Left ventricle myocardium inferior (tissue), 1 donor: ENCODE measurements at places on chromosomes 2 and 18. TPM values are rescaled to one million over a fixed set of nuclear protein-coding genes. Genes with fewer than 3 reads are reported as not detected.

The TIA1 gene
- 45.1 TPM for total RNA-seq

- no peak for DNase-seq
These were observed 50.6 kb downstream of the EPAS1 start for GRCh38 chr2:46347648-46348280.

- DNase-seq = no peak
These were observed 17.9 kb upstream of the ID2 start for GRCh38 chr2:8663997-8664396.

DNA sequence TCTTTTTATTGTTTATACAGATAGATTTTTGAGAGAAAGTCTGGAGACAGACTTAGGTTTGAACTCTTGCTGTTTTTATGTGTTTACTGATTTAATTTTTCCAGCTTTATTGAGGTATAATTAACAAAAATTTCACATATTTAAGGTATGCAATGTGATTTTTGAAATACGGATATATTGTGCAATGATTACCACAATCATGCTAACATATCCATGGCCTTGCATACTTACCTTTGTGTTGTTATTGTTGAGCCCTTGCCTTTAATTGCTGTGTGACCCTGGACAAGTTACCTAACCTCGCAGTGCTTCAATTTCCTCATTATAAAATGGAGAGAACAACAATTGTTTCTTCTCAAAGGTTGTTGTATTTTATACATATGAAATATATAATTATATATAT is 13.9 kb upstream of the RBMS1 start:
- no peak for DNase-seq

The ASIC4 gene
- not detected for total RNA-seq

DNA sequence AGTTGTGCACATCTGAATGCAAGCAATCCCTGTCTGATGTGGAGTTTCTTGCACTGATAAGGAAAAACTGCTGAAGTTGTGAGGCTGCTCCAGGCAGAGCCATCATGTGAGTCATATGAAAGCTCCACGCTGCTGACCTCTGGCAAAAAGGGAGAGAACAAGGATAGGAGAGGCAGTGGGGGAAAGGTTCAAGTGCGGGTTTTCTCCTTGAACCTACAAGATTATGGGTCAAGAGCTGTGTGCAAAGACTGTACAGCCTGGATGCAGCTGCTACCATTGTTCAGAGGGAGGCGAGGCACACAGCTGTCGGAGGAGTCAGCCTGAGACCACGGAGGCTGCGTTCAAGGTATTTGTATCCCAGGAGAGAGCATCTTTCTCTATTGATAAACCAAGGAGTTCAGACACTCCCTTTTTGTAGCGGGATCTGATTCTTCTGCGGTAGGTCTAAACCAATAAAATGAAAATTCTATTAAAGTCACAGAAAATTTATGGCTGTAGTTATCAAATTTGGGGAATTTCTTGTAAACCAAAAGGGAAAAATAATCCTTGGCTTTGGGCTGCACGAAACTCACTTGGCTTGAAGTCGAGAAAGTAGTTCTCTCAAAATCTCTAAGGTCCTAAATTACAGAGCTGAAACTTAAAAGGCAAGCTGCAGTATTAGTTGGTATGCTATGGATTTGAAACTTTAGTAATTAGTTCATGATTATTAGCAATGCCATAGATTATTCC is at the start of gene CDK15:
CDK15 (plus strand) TSS at position 96 of the 729 bp plus-strand sequence; CDS start at position 224, 128 bp downstream.
- no peak for DNase-seq

The TEX44 gene
- total RNA-seq = not detected

DNA sequence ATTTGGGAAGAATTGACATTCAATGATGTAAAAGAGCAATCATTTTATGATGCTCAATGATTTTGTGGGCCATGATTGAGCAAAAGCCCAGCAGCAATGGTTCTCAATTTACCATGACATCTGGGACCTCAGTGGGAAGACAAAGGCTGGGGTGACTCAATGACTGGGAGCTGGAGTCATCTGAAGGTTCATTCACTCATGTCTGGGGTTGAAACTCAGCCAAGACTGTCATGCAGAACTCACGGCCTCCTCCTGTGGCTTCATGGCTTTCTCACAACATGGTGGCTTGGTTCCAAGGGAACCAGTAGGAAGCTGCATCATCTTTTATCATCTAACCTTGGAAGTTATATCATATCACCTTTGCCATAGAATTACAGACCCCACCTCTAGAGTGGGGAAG is 45.1 kb upstream of the CD226 start:
- no peak for DNase-seq

DNA sequence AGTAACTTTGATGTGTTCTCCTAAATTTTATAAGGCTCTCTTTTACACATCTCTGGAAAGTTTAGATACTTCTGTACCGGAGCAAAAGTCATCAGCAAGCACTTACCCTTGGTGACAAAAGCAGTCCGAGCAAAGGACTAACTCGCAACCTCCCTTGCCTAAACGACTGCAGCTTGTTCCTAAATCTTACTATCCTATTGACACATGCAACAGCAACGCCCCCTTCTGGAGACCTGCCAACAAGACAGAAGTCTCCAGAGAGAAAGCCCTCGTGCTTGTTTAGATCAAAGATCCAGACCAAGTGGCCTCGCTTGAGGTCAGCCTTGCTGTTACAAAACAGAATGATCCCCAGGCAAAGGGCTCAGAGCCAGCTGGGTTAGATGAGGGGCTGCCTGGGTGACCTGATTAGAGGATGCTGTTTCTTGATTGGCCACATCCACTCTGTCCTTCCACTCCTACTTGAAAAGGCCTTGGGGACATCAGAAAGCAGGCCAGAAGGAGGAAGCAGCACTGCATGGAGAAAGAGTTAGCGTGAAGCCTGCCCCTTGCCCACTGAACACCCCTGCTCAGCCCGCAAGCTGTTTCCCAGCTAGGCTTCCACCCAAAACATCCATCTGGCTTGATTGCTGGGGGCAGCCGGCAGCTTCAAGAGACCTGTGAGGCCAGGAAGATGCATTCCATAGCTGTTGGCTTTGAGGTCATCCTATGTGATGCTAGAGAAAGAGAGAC is 94.3 kb downstream of the HNRNPLL start:
- DNase-seq = peak; percentile 87

GRCh38 chr2:181574321-181574720 is 82.6 kb downstream of the CERKL start:
- no peak for DNase-seq

The MBD5 gene
- total RNA-seq = 21.9 TPM

DNA sequence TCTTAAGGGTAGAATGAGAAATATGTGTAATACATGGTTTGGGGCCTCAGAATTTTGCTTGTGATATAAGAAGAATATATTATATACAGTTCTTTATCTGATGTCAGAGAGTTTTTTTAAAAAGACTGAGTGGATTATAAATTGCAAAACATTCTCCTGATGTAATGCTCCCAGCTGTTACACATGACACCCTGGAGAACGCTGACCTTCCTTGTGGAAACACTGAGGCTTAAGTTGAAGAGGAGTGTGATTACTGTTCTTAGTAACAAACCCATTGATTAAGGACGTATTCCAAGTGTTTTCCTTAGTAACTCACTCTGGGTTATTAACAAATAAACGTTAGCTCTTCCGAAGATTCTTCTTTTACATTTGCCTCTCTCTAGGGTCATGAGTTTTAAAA is 1069.3 kb upstream of the CNTNAP5 start:
- DNase-seq = no peak

The EGR4 gene
- not detected for total RNA-seq

GRCh38 chr2:12217175-12217574 is 470.7 kb downstream of the LPIN1 start:
- no peak for DNase-seq

The EIPR1 gene
- total RNA-seq = 12.2 TPM

DNA sequence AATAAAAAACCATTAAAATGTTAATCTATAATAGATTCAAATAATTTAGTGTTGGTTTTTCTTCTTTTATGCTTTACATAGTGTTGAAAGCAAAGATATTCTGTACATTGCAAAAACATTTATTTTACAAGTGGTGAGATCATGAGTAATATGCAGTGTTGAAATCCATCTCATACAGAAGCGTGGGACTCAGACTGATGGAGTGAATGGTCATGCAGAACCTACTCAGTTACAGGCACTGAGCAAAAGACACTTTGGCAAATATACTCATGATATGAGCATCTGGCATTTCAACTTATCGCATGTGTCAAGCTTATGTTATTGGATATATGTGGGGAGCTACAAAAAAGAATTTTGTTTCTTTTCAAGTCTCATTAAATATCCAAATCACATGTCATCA is 620.2 kb upstream of the NETO1 start:
- no peak for DNase-seq

DNA sequence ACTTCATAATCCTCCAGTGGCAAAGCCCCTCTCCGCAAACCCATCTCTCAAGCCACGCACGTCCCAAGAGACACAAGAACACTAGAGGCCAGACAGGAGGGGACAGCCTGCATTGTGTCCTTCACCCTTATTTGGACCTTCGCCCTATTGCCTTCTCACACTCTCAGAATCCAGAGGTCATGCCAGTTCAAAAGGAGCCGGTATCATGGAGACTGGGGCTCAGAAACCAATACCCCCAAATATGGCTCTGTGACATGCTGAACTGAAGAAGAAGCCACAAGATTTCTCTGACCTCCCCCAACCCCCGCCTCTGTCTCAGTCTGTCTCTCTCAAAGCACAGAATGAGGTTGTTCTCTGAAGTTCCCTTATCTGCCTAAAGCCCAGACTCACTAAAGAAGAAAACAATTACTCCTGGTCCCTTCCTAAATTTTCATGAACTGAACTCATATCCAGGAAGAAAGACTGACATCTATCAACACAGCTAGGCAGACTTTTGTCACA is 19.2 kb upstream of the SPATA3 start:
- DNase-seq = no peak

The RIT2 gene
- total RNA-seq = not detected

DNA sequence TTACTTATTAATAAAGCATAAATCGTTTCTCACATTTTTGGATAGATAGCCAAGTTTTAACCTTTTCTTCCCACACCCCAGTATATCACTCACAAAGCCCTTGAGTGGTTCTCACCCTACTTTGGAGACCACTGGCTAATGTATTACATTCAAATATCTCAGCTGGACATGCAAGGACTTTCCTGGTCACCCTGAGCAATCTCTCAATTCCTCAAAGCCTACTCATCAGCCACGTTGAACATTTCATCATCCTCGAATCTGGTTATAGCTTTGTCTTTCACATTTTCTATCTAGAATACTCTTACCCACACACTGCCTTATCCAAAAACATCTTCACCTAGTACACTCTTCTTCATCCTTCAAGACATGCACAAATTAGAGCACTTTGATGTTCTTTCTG is 71.1 kb upstream of the MAPRE2 start:
- DNase-seq = no peak

- no peak for DNase-seq
These were observed 25.4 kb downstream of the BOLL start for GRCh38 chr2:197759625-197760292.

DNA sequence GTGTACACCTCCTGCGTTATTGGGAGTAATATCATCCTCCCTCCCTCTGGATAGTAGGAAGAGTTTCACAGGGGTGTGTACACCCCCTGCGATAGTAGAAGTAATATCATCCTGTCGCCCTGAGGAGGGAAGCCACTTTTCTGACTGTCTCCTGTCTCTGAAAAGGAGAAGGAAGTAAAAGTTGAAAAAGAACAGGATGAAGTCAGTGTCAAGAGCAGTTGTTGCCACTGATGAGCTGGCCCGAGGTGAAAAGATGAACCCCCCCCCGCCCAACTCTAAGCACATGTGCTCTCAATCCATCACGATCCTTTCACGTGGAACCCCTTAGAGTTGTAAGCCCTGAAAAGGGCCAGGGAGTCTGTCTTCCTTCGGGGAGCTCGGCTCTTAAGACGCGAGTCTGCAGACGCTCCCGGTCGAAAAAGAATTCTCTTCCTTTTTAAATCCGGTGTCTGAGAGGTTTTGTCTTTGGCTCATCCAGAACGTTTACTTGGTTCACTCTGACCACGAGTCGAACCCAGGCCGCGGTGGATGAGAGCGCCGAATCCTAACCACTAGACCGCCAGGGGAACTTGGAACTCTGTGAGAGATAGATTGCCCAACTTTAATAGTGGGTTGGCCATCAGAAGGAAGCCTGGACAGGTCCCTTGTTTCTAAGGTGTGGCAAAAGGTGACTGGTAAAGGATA is 22.4 kb upstream of the NAGK start:
- DNase-seq = no peak

DNA sequence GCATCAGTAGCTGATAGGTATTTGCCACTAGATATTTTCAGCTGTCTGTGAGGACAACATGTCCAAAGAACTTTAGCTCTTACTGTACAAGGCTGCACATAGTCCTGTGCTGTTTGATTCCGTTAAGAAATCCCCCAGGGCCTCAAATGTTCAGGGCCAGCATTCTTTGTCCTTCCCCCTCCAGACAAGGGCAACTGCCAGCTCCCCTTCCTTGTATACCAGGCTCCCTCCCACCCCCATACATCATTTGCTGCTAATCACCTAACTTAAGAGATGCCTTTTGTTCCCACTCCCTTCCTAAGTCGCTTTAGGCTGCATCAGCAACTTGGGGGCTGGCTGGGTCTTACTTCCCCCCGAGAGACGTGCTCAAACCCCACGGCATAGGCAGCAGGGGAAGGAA is 138.7 kb downstream of the CDH20 start:
- DNase-seq = no peak

- no peak for DNase-seq
These were observed 12.8 kb upstream of the GNLY start for GRCh38 chr2:85681372-85681763.

GRCh38 chr2:204431529-204431928 is 113.7 kb upstream of the PARD3B start:
- no peak for DNase-seq

DNA sequence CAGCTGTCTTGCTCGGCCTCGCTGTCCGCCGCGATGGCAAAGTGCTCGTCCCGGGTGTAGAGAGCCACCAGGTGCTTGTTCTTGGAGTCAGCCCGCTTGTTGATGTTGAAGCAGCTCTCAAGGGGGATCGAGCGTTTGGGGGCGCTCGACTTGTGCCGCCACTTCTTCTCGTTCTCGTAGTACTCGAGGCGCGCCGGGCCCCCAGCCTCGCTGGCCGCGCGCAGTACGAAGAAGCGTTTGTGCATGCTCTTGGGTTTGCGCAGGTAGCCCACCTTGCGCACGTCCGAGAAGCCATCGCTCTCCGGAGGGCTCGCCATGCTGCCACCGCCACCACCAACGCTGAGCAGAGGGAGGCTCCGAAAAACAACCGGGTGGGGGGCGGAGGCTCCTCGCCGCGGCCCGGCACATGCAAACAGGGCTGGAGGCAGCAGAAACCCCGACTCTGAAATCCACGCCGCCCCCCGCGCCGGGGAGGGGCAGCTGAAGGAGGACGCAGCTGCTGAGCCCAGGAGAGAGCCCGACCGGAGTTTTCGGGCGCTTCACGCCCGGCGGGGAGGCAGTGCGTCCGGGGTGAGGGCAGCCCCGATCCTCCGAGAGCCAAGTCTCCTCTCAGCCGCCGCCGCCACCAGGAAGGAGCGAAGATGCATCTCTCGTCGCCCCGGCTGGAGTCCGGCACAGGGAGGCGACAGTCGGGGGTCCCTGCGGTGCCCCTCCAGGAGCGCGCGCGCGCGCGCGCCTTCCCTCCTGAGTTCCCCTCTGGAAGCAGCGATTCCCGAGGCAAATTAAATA is 1.0 kb downstream of the IRS1 start:
- peak; percentile 43 for DNase-seq

DNA sequence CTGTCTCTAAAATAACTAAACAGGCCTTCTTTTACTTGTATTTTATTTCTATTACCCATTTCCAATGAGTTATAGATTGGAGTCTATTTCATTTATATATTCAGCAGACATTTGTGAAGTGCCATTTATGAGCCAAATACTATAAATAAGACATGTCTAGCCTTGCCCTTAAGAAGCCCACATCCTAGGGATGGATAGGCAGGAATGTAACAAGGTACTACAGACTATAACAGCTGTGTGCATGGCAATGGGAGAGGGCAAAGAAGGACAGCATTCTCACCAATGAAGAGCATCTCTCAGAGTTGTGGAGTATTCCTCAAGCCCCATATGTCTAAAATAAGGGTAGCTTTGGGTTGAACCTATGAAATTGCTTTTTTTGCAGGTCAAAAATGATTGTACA is 161.9 kb upstream of the RASGRP3 start:
- no peak for DNase-seq

The IL1R2 gene
- total RNA-seq = 0.96 TPM
